ENCODE measurements at places on chromosomes 7 and 10.

- DNase-seq: peak; percentile 76
Measured at GRCh38 chr7:85829817-85830432, 643.1 kb upstream of the SEMA3D start.

DNA sequence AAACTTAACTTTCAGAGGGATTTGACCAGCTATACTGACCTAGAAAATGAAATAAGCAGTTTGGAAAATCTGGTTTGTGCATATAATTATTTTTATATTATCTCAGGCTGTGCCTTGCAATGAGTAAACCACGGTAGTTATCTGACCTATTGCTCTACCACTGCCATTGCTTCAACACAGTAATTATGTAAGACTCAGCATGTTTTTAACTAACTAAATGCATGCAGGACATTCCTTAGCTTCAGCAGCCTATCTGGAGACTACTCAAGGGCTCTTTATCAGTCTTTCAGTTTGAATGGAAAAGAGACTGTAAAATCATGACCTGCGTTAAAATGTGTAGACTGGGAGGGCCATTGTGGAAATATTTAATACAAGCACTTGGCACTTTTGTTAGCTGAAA, 22.5 kb downstream of the CHN2 start:
- DNase-seq: no peak

GRCh38 chr10:104139221-104139620, 17.2 kb downstream of the SFR1 start:
- peak; percentile 5 for DNase-seq

- DNase-seq: no peak
Measured at GRCh38 chr10:74314166-74314565, 163.1 kb downstream of the ADK start.

DNA sequence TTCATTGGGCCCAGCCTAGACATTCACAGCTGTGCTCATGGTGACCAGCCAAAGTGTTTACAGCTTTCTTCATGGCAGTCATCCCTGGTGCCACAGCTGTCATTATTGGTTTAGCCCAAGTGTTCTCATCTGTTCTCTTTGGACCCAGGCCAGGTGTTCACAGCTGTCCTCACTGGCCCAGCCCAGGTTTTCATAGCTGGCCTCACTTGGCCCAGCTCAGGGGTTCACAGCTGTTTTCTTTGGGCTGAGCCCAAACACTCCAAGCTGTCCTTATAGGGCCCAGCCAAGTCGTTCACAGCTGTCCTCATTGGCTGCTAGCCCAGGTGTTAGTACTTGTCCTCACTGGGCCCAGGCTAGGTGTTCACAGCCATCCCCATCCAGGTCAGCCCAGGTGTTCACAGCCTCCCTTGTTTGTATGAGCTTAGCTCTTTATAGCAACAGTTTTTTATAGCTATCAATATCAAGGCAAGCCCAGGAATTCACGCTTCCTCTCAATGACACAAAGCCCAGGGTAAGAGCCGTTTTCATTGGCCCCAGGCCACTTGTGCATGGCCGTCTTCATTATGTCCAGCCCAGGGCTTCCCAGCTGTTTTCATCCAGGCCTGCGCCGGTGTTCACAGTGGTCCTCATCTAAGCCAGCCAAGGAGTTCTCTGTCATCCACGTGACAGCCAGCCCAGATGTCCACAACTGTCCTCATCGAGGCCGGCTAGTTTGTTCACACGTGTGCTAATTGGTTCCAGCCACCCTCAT, 11.6 kb downstream of the FRG2B start:
- peak; percentile 96 for DNase-seq

- DNase-seq: peak; percentile 35
Measured at GRCh38 chr10:111303887-111304286, 227.1 kb downstream of the ADRA2A start.

GRCh38 chr10:110355141-110355831, 50.6 kb upstream of the SMNDC1 start:
- DNase-seq: peak; percentile 22

- peak; percentile 90 for DNase-seq
Measured at GRCh38 chr10:114408112-114408967, 4.0 kb upstream of the AFAP1L2 start.

- DNase-seq: no peak
Measured at GRCh38 chr10:102778781-102779180, 35.0 kb downstream of the WBP1L start.
